Vein endothelial cell (primary cell): ENCODE measurements at places on chromosomes 7 and 10. TPM values are rescaled to one million over a fixed set of nuclear protein-coding genes. Genes with fewer than 3 reads are reported as not detected.

The UTF1 gene
- not detected in 2 replicates for total RNA-seq

The TFR2 gene
- total RNA-seq: under 0.01 and 0.38 TPM in 2 replicates

The TYSND1 gene
- total RNA-seq: 7.4 and 8.5 TPM in 2 replicates

The OPTN gene
- 82.3 and 83.3 TPM in 2 replicates for total RNA-seq

The TAS2R41 gene
- total RNA-seq: 0.19 TPM in 1 of 2 replicates, not detected in the other

The IGF2BP3 gene
- total RNA-seq: 111 and 128 TPM in 2 replicates

The IL6 gene
- 3.7 and 3.9 TPM in 2 replicates for total RNA-seq

The CFAP69 gene
- 2.6 and 3.6 TPM in 2 replicates for total RNA-seq

The SPDYE1 gene
- not detected in 2 replicates for total RNA-seq

The GNAT3 gene
- not detected in 2 replicates for total RNA-seq

The TRIL gene
- total RNA-seq: 1.8 and 4.2 TPM in 2 replicates

The SRRM3 gene
- 0.67 and 2.6 TPM in 2 replicates for total RNA-seq

The RNF133 gene
- total RNA-seq: 0.98 and 1.3 TPM in 2 replicates

The RET gene
- total RNA-seq: not detected in 2 replicates

The OR2AE1 gene
- total RNA-seq: 0.57 TPM in 1 of 2 replicates, not detected in the other

The TRIM50 gene
- not detected in 2 replicates for total RNA-seq

The GAD2 gene
- not detected in 2 replicates for total RNA-seq

The MPLKIP gene
- 20.6 and 29.6 TPM in 2 replicates for total RNA-seq

The SNX13 gene
- 33.3 and 34.3 TPM in 2 replicates for total RNA-seq

The AKR1B15 gene
- total RNA-seq: not detected in 2 replicates

The C10orf67 gene
- not detected in 2 replicates for total RNA-seq

The SLC26A3 gene
- not detected in 2 replicates for total RNA-seq
